ENCODE measurements at places on chromosomes 5 and 9. TPM values are rescaled to one million over a fixed set of nuclear protein-coding genes. Genes with fewer than 3 reads are reported as not detected.
A peak's percentile ranks its signal among the peaks of the same experiment; 100 is the strongest.

DNA sequence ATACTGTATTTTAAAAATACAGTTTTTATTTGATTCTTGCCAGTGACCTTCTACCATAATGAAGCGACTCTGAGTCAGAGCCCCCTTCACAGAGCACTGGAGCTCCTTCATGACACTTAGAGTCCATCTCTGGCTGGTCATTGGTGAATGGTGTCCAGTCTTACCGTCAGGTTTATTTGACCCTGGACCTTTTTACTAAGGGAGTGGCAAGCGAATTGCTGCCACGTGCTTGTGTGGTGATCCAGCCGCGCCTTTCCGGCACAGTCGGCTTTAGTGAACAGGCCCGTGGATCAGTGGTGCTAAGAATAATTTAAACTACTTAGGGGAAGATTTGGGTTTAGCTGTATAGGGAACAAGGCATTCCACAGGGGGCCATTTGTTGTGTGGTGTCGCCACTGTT is 48.5 kb downstream of the PRRC2B start:
- H3K27me3 ChIP-seq, result no peaks in the 10 kb centered on the region
- H3K4me1 ChIP-seq, result no peaks in the 10 kb centered on the region
- peaks cover 100% of the 10 kb centered on the region for H3K36me3 ChIP-seq
- H3K4me3 ChIP-seq, result no peak overlapping the region
- H3K27ac ChIP-seq, result no peak overlapping the region

- no peaks in the 10 kb centered on the region for H3K36me3 ChIP-seq
- no peak for DNase-seq
- no peak overlapping the region for H3K27ac ChIP-seq
- H3K27me3 ChIP-seq, result no peaks in the 10 kb centered on the region
These were observed 106.4 kb upstream of the STARD4 start for GRCh38 chr5:111618623-111619271.

Gene ELOVL7
- 7.1 TPM for total RNA-seq

Gene ABO
- total RNA-seq, result 17.8 TPM

DNA sequence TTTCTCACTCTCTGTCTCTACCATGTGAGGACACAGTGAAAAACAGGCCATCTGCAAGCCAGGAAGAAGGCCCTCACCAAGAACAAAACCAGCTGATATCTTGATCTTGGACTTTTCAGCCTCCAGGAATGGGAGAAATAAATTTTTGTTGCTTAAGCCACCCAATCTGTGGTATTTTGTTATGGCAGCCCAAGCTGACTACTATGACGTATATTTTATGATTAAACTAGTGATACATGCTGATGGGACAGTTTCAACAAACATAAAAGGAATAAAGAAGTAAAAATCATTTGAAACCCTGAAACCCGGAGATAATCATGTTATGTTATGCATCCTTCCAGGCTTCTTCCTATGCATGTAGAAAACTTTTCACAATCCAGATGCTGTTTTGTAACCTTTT is 71.5 kb upstream of the ERBIN start:
- no peak overlapping the region for H3K4me3 ChIP-seq
- H3K27me3 ChIP-seq, result no peaks in the 10 kb centered on the region
- no peak overlapping the region for H3K27ac ChIP-seq

- DNase-seq, result peak; percentile 94
- H3K27ac ChIP-seq, result peak overlapping the region; percentile 86
These were observed 334.4 kb downstream of the CWC27 start for GRCh38 chr5:65102976-65103711.

Gene BTNL9
- total RNA-seq, result 84.1 TPM

- no peaks in the 10 kb centered on the region for H3K27me3 ChIP-seq
- no peaks in the 10 kb centered on the region for H3K4me1 ChIP-seq
- DNase-seq, result no peak
- H3K36me3 ChIP-seq, result no peaks in the 10 kb centered on the region
- no peak overlapping the region for H3K27ac ChIP-seq
- no peak overlapping the region for H3K4me3 ChIP-seq
These were observed 20.4 kb downstream of the S1PR3 start for GRCh38 chr9:89011683-89012082.

Gene RELL2
- 9.4 TPM for total RNA-seq

- DNase-seq, result no peak
- H3K27me3 ChIP-seq, result no peaks in the 10 kb centered on the region
- H3K27ac ChIP-seq, result peak overlapping the region; percentile 77
- H3K36me3 ChIP-seq, result peaks cover 33% of the 10 kb centered on the region
- peaks cover 38% of the 10 kb centered on the region for H3K4me1 ChIP-seq
- H3K4me3 ChIP-seq, result peak overlapping the region; percentile 26
These were observed 48.0 kb upstream of the FAM120AOS start for GRCh38 chr9:93501406-93501805.

DNA sequence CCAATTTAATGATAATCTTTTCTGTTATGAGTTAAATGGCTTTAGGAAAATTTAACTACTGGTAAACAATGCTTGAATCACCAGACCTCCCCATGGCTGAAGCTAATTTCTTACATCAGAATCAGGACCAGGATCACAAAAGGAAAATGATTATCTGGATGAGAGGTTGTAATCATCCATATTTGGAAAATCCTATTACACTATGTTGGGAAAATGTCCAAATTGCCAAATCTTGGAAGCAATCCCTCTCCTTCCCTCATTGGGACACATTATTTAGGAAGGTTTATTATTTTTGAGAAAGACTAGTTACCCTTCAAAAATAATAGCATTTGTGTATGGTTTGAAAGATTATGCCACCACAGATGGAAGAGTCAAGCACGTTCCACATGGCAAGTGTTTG is 130.7 kb upstream of the MINAR2 start:
- H3K4me3 ChIP-seq, result no peak overlapping the region
- no peak for DNase-seq
- H3K4me1 ChIP-seq, result no peaks in the 10 kb centered on the region
- no peak overlapping the region for H3K27ac ChIP-seq
- H3K36me3 ChIP-seq, result no peaks in the 10 kb centered on the region
- no peaks in the 10 kb centered on the region for H3K27me3 ChIP-seq

Gene SARDH
- total RNA-seq, result 14.0 TPM

GRCh38 chr5:68392617-68393016 is 177.1 kb downstream of the PIK3R1 start:
- H3K4me1 ChIP-seq, result no peaks in the 10 kb centered on the region
- H3K27me3 ChIP-seq, result no peaks in the 10 kb centered on the region
- DNase-seq, result no peak
- H3K27ac ChIP-seq, result no peak overlapping the region
- H3K4me3 ChIP-seq, result no peak overlapping the region

Gene SYK
- 35.3 TPM for total RNA-seq

Gene IL7R
- total RNA-seq, result 87.9 TPM

Gene ZDHHC21
- 32.4 TPM for total RNA-seq

Gene TPRN
- 18.9 TPM for total RNA-seq

DNA sequence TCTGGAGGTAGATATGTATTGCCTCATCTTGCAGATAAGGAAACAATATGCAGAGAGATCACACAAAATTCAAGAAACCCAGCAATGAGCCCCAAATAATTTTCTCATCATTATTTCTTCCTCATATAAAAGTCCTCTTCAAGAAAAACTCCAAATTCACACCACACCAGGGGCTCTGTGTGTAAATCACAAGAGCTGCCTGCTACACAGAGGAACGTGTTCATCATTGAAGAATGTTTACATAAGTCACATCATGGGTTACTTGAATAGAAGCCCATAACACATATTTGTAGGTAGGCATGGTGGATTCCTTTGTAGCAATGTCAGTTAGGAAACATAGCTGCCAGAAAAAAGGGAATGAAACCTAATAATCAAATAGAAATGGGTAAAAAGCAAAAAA is 308.1 kb upstream of the TLE4 start:
- no peak overlapping the region for H3K4me3 ChIP-seq
- H3K27me3 ChIP-seq, result no peaks in the 10 kb centered on the region
- no peak for DNase-seq
- no peaks in the 10 kb centered on the region for H3K4me1 ChIP-seq

DNA sequence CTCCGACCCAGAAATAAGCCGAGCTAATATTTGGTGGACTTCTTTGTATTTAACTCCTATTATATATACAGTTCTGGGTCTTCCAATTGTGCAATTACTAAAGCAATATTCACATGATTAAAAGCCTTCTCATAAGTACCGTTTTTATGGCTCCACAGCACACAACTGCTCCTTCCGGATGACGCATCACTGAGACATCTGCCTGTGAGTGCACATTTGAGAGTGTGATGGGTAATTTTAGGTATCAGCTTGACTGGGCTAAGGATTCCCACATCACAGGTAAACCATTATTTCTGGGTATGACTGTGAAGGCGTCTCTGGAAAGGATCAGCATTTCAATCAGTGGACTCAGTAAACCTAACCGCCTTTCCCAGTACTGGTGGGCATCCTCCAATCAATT is 77.5 kb upstream of the SYK start:
- no peak for DNase-seq
- no peak overlapping the region for H3K4me3 ChIP-seq
- no peak overlapping the region for H3K27ac ChIP-seq
- H3K4me1 ChIP-seq, result no peaks in the 10 kb centered on the region
- no peaks in the 10 kb centered on the region for H3K36me3 ChIP-seq
- H3K27me3 ChIP-seq, result no peaks in the 10 kb centered on the region

- no peak for DNase-seq
- H3K4me1 ChIP-seq, result no peaks in the 10 kb centered on the region
- no peak overlapping the region for H3K27ac ChIP-seq
- no peaks in the 10 kb centered on the region for H3K27me3 ChIP-seq
These were observed 38.9 kb downstream of the POLK start for GRCh38 chr5:75550597-75550996.

DNA sequence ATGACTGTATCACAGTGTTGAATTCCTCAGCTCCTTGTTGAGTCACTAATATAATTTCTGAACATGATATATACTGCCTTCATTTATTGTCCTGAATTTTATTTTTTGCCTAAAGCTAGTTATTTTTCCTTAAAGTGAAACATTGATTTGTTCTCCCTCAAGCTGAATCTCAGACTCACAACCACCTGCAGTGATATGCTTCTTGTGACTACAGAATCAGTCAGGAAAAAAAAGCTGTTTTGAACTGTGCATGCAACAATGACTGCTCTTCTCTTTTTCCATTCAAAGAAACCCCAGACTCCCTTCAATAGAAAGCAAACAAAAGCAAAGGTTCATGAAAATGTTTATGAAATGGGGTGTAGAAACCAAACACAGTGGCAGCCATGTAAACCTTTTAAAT is 470.2 kb upstream of the CHD1 start:
- no peak overlapping the region for H3K4me3 ChIP-seq
- H3K27ac ChIP-seq, result no peak overlapping the region
- DNase-seq, result no peak
- H3K4me1 ChIP-seq, result no peaks in the 10 kb centered on the region

GRCh38 chr9:131982671-131983239 is 96.9 kb downstream of the MED27 start:
- H3K27me3 ChIP-seq, result no peaks in the 10 kb centered on the region
- H3K36me3 ChIP-seq, result no peaks in the 10 kb centered on the region
- no peaks in the 10 kb centered on the region for H3K4me1 ChIP-seq

- H3K27me3 ChIP-seq, result no peaks in the 10 kb centered on the region
- no peak for DNase-seq
- H3K27ac ChIP-seq, result no peak overlapping the region
- H3K36me3 ChIP-seq, result no peaks in the 10 kb centered on the region
- H3K4me3 ChIP-seq, result no peak overlapping the region
These were observed 32.5 kb upstream of the SNAPC3 start for GRCh38 chr9:15390201-15390600.

- H3K27ac ChIP-seq, result no peak overlapping the region
- H3K27me3 ChIP-seq, result no peaks in the 10 kb centered on the region
- H3K36me3 ChIP-seq, result no peaks in the 10 kb centered on the region
These were observed 3.4 kb downstream of the FAM151B start for GRCh38 chr5:80491296-80491695.

DNA sequence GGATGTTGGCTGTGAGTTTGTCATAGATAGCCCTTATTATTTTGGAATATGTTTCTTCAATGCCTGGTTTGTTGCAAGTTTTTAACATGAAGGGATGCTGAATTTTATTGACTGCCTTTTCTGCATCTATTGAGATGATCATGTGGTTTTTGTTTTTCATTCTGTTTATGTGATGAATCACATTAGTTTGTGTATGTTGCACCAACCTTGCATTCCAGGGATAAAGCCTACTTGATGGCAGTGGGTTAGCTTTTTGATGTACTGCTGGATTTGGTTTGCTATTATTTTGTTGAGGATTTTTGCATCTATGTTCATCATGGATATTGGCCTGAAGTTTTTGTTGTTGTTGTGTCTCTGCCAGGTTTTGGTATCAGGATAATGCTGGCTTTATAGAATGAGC is 225.6 kb downstream of the PCSK1 start:
- H3K27ac ChIP-seq, result no peak overlapping the region
- H3K27me3 ChIP-seq, result no peaks in the 10 kb centered on the region
- no peak for DNase-seq

DNA sequence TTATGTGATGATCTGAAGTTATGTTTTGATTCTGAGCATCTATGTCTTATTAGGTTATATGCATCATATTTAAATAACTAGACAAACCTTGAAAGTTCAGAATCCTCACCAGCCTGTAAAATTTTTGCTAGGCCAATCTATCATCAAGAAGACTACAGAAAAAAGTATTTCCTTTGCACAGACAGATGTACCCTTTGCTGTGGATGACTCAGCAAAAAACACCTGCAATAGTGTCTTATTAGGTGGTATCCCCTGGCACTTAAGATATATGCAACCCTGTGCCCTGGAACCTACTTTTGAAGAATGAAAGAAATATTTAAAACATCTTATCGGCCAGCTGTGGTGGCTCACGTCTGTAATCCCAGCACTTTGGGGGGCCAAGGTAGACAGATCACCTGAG is 130.6 kb downstream of the SLF1 start:
- no peak overlapping the region for H3K4me3 ChIP-seq
- no peak for DNase-seq
- no peaks in the 10 kb centered on the region for H3K27me3 ChIP-seq
- H3K36me3 ChIP-seq, result no peaks in the 10 kb centered on the region

GRCh38 chr5:120788481-120788880 is 324.4 kb downstream of the PRR16 start:
- no peaks in the 10 kb centered on the region for H3K27me3 ChIP-seq
- H3K4me1 ChIP-seq, result no peaks in the 10 kb centered on the region
- no peak for DNase-seq
- no peak overlapping the region for H3K27ac ChIP-seq
- no peak overlapping the region for H3K4me3 ChIP-seq
- no peaks in the 10 kb centered on the region for H3K36me3 ChIP-seq

Gene LCN1
- not detected for total RNA-seq

DNA sequence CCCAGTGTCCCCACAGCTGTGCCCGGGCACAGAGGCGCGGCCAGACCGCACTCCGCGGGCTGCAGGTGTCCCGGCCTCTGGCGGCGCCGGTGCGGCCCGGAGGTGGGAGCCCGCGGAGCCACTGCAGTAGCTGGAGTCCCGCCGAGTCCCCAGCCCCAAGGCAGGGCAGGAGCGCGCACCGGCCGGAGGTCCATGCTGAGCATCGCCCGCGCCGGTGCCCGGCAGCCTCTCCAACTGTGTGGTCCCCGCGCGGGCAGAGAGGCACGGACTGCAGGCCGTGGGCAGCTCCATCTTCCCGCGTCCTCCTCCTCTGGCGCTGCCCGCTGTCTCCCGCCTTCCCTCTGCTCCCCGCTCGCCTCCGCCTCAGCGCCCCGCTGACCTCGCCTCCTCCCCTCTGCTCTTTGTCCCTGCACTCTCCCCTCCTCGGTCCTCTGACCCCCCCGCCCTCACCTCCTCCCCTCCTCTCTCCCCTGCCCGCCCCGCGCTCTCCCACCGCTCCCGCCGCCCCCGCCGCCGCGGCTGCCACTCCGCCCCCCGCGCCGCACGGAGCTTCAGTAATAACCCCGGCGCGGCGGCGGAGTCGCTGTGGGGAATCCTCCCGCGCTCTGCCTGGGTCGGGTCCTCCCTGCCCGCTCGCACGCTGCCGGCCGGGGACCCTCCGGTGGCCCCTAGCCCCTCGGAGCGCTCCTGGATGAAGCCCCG is at the start of gene ADAMTS16:
ADAMTS16 (plus strand) TSS at position 554 of the 702 bp plus-strand sequence; CDS start at position 692, 138 bp downstream.
- no peak within 1 kb of the TSS for H3K27ac ChIP-seq
- no peaks in the 10 kb centered on the region for H3K27me3 ChIP-seq
- H3K4me1 ChIP-seq, result peaks cover 18% of the 10 kb centered on the region
- DNase-seq, result no peak
- H3K36me3 ChIP-seq, result no peaks in the 10 kb centered on the region

Gene MVB12B
- 37.9 TPM for total RNA-seq

Data from upper lobe of left lung (tissue), 6 donors.